ENCODE measurements at places on chromosomes 7 and 10.

GRCh38 chr10:103197174-103197573 is 4.1 kb upstream of the NT5C2 start:
- DNase-seq = no peak

- DNase-seq = peak; percentile 65
These were observed 625 bp downstream of the IPMK start for GRCh38 chr10:58266826-58267712.

- no peak for DNase-seq
These were observed 57.2 kb downstream of the CALML3 start for GRCh38 chr10:5581670-5582566.

DNA sequence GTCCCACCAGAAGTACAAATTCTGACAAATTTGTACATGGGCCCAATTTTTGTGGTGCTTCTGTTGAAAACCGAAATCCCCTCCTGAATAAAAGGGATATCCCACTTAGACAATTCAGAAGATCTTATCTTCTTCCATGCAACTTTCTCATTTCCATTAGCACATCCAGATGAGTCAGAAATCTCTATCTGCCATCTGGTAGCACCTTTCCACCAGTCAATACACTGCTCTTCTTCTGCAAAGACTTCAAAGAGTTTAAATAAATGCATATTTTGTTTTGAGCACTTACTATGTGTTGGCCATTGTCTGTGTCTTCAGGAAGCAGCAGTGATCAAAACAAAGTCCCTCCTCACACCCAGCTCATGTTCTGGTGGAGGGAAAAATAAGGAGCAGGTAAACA is 12.7 kb upstream of the KLF6 start:
- DNase-seq = no peak

DNA sequence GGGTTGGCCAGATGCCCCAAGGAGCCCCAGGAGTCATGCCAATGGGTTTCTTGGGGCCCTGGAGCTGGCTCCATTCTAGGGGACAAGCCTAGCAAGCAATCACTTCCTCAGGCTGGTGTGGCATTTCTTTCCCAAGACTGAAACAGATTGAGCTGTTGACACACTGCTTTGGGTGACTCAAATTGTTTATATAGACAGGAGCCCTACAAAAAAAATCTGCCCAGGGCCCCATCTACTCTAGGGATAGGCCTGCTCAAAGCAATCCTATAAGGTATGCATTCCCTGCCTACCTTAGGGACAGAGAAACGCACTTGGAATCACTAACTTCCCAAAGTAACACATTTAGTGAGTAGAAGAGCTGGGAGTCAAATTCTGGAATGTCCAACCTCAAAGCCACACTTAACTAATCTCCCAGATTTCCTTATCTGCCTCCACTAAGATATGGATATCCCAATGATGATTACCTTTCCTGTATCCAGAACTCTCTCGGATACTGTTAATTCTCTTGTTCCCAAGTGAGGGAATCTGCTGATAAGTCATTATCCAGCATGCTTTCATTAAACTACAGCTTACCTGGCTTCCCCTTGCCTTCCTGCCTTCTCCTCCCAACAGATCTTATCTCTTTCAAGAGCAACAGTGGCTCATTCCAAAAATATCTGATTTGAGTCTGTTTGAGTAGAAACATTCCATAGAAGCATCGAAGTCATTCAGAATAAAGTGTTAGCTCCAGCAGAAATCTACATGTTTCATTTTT is 3.1 kb downstream of the ABLIM1 start:
- no peak for DNase-seq

DNA sequence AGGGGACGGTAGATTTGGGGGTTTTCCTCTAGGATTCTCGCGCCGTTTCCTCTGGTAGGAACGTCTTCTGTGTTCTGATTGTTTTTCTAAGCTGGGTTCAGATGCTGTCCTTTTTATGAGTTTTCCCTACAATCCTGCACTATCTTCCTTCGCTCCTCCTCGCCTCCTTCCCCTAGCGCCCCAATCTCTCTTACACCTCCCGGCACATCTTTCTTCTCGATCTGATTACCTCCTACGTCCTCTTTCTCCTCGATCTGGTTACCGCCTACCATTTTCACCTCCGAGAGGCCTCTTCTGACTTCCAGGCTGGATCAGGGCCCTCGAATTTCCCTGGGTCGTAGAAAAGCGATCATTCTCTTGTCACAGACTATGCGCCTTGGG is 413 bp downstream of the BUD31 start:
- DNase-seq = no peak

DNA sequence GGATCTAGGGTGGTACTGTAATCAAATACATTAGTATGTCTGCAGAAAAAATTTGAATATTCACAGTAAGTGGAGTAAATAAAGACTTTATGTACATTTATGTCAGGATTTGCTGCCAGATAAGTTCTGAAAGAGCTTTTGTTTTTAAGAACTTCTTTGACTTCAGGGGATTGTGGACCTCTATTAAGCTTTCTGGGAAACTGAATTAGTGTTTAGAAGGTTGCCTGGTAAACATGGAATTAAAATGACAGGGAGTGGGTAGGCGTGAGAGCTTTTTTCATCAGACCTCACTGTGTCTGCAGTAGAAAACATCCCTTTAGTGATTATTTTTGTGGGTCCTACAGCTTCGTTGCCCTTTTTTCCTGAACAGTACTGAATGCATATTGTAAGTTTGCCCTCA is 15.7 kb downstream of the SDHAF3 start:
- DNase-seq = no peak

DNA sequence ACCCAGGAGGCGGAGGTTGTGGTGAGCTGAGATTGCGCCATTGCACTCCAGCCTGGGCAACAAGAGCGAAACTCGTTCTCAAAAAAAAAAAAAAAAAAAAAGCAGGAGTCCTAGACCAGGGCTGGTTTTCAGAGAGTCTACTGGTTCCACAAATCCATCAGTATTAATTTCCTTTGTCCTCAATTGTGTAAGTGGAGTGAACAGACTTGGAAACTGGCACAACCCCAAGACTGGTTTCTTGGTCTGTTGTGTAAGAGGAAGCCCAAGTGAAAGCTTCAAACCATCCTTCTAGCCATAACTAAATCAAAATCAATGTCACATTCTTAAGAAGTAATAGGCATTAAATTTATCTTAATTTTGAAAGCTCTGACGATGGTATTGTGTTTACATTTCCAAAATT is 213.6 kb downstream of the DGKI start:
- DNase-seq = no peak

GRCh38 chr10:125221716-125222115 is 61.4 kb upstream of the CTBP2 start:
- no peak for DNase-seq

DNA sequence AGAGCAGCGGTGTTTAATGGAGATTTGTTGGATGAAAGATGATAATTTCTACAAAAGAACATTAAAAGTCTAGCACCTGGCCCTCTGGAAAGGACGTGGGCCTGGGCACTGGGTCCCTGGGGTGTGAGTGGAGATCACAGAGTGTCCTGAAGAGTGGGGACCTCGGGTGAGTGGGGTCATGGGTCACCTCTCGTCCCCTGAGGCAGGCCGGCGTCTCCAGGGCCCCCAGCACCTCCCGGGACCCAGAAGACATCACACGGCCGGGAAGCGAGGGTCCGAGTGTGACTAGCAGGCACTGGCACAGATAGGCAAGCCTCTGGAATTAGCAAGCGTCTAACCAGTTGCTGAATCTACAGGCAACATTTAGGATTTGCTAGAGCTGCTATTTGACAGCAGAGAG is 257.2 kb downstream of the MAD1L1 start:
- no peak for DNase-seq

All from ovary (tissue), 10 donors.